ENCODE measurements at places on chromosomes 11 and 22.

DNA sequence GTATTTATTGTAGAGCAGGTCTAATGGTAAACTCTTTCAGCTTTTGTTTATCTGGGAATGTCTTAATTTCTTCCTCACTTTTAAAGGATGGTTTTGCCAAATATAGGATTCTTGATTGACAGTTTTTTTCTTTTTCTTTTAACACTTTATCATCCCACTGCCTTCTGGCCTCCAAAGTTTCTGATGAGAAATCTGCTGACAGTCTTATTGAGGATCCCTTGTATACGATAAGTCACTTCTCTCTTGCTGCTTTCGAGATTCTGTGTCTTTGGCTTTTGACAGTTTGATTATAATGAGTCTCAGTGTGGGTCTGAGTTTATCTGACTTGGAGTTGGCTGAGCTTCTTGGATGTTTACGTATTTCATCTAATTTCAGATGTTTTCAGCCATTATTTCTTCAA, 6.7 kb upstream of the TSKU start:
- no peak for DNase-seq

DNA sequence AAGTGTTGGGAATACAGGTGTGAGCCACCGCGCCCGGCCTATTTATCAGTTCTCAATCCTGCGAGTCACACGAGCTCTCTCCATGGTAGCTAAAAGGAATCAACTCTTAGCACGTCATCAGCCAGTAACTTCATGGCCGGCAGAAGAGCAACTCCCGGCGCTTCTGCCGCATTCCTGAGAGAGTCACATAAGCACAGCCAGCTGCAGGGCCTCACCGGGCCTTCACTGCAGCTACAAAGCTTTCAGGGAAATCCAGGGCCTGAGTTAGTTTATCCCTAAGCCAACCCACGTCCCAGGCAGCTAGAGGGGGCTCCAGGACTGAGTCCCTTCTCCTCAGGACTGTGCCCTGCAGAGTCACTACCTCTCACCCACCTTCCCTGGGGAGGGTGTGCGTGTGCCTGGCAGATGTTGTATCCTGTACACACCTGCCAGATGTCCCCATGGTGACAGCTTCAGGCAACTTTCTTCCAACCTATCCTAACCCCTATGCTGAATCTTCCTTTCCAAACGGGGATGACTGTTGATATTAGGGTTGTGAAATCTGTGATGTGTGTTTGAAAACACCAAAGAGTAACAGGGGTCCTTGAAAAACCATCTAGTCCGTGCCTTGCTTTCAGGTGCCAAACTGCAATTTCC, 45.9 kb upstream of the ARFGAP3 start:
- no peak for DNase-seq

GRCh38 chr11:83723999-83724398, 437.8 kb upstream of the CCDC90B start:
- DNase-seq = peak; percentile 42

DNA sequence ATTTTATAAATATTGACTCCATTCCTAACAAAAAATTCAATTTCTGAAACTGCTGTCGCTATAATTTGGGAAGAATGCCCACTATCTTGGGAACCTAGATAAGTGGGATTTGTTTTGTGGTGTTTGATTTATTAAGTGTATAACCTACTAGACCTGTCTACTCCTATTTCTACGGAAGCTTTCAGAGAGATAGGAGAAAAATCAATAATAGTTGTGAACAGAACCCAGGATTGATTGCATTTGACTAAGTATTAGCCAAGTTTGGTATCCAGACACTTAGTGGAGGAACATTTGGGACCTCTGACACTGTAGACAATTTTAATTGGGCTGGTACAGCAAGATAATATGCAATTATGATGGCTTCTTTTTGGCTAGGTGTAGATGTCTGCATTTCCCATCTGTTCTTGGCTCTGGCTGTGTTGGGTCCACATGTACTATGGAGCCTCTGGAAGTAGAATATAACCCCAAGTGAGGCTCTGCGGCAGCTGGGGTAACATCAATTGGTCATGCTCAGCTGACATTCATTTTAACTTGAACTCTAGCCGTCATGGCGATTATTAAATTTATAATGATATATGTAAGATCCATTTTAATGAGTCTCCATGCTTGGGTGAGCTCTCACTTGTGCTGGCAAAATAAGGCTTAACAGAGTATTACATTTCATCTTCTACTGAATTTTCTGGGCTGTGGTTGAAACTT, 111.5 kb upstream of the E2F8 start:
- DNase-seq = no peak

GRCh38 chr11:11411401-11411985, 58.4 kb upstream of the CSNK2A3 start:
- no peak for DNase-seq

GRCh38 chr11:64318766-64319761, 1.1 kb downstream of the PRDX5 start:
- DNase-seq = no peak

DNA sequence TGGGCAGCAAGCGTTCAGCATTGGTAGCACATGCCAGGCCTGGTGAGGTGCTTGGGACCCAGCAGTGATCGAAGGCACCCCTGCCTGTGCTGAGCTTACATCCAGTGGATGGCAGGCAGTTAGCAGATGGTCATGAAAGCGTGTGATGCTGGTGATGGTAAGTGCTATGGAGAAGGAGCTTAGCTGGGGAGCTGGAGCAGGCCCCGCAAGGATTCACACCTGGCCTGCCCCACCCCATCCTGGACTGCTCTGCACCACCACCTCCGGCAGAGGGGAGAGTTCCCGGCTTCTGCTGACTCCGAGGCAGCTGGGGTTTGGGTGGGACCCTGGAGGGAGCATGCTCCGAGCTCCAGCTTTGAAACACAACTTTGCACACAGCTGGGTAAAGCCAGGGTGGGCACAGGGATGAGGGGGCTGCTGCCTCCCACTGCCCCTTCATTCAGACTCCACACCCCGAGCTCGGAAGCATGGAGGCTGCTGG, 16.2 kb downstream of the MPPED1 start:
- no peak for DNase-seq

- DNase-seq = peak; percentile 41
Measured at GRCh38 chr22:32204040-32204855, 625 bp downstream of the RFPL2 start.

DNA sequence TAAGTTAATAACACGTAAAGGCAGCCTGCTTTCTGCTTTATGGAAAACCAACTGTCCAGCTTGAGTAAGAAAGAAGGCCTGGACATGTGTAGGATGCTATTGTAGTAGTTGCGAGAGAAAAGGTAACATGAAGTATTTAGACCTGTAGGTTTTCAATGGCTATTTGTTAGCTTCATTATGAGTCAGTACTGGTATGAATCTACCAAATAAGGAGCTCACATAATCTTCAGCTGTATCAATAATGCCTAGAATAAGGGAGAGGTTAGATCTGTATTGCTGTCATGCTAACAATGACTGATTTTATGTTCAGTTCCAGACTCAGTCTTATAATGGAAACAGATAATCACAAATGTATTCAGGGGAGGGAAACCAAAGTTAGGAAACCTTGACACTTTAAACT, 550.3 kb downstream of the CNTN5 start:
- DNase-seq = no peak

DNA sequence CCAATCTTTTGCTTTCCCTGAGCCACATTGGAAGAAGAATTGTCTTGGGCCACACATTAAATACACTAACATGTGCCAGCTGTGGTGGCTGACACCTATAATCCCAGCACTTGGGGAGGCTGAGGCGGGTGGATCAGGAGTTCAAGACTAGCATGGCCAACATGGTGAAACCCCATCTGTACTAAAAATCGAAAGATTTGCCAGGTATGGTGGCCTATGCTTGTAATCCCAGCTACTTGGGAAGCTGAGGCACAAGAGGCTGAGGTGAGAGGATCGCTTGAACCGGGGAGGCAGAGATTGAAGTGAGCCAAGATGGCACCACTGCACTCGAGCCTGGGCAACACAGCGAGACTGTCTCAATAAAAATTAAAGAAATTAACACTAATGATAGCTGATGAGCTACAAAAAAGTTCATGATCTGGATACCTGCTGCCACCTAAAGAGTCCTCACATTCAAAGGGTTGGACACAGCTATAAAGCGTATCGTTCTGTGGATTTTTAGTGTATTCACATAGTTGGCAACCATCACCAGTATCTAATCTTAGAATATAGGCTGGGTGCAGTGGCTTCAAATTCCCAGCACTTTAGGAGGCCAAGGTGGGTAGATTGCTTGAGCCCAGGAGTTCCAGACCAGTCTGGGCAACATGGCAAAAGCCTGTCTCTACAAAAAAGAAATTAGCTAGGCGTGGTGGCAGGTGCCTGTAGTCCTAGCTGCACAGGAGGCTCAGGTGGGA, 3.4 kb upstream of the LDHC start:
- DNase-seq = no peak

GRCh38 chr11:119550053-119550752, 127.2 kb upstream of the THY1 start:
- no peak for DNase-seq

DNA sequence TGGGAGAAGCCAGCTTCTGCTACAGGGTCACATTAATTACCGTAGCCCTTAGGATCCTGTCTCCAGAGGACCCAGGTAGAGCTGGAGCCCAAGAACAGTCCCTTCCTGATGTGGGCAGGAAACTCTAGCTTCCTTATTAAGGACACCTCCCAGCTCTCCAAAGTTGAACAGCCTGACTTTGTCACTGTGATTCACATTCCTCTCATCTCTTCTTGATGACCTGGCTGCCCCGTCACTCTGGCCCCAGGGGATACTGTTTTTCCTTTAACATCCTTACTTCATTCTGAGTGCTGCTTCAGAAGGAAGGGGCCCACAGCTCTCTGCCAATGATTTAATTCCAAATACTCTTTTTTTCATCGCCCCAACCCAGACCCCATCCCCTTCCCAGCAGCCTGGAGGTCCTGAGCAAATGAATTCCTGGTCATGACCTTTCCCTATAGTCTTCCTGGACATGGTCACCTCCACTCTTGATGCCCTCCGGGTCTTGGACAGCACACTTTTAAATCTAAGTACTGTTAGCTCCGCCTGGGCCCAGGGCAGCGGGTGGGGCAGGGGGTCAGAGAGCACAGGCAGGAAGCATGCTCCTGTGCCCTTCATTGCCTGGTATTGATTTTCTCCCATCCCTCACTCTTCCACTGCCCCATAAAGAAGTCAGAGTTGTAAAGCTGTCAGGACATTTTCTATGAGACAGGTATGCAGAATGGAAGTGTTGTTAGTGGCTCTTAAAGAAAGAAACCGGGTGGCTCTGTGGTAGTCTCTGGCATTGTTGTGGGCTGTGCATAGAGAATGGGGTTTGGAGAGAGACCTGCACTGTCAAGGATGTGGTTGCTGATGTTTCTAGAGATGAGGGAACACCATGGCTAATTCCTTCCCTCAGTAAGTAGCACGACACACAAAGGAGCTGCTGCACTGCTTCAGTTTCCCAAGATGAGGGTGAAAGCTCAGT, 22.3 kb upstream of the SPON1 start:
- no peak for DNase-seq

GRCh38 chr11:210122-210802, 2.8 kb downstream of the RIC8A start:
- DNase-seq = no peak

DNA sequence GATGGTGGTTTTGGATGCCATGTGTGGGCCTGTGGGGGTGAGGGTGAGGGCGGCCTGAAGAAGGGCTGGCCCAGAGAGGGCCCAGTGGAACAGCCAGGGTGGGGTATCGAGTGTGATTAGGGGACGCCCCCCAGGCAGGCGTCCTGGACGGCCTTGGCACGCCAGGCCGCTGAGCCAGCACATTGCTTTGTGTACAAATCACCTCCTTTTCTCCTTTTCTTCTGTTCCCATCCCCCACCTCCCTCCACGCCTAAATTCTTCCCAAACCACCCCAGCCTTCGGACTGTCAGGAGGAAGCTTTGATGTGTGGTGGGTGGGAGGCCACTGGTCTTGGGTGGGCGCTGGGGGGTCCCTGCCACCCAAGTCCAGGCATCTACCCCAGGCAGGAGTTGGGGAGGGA, 7.8 kb upstream of the CD248 start:
- DNase-seq = no peak

DNA sequence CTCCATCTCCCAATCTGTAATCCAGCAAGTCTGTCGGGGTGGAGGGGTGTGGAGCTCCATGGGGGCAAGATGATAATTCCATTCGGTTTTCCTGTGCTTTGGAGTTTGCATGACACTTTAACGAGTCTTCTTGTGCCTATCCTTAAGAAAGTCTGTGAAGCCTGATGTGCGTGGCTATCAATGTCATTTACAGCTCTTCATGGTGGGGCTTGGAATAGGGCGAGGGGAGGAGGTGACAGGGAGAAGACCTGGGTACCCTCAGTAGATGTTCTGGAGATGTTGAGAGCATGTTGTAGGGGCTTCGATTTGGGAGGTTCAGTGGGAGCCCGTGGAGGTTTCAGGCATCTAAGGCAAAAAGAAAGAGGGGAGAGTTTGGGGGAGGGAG, 579 bp upstream of the PHLDB1 start:
- no peak for DNase-seq

- no peak for DNase-seq
Measured at GRCh38 chr11:83311701-83312100, 25.5 kb upstream of the CCDC90B start.

DNA sequence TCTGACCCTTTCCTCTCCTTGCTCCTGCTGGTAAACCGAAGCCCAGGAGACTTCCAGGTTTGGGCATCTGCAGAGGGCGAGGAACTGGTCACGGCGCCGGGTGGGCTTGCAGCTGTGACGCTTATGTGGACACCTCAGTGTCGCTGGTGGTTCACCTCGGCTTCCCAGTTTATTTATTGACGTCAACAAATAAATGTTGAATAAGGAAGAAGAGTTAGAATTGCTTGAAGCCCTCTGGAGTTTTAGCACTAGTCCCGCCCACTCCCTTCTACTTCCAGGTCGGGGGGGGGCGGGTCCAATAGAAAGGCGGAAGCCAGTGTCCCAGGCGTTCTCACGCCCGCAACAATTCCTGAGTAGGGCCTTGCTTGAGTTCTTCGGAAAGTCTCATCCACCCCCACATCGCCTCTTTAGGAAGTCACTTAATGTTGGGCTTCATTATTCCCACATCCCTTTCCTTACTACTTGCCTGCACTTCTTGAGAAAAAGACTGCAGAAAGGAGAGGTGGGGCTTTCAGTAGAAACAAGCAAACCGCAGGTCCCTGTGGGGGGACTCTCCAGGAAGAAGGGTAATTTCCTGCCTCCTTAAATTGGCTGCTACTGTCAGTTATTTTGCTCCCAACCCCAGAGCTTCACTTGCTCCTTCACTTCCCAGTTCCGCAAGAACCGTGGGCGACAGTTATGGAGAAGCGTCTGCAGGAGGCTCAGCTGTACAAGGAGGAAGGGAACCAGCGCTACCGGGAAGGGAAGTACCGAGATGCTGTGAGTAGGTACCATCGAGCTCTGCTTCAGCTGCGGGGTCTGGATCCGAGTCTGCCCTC, at the start of gene TTC9C:
TSS of gene TTC9C (plus strand) at position 316 of the 818 bp plus-strand sequence. CDS start at position 679, 363 bp downstream.
- DNase-seq = peak; percentile 88

GRCh38 chr22:33850193-33850592, 70.1 kb downstream of the LARGE1 start:
- DNase-seq = no peak

- peak; percentile 14 for DNase-seq
Measured at GRCh38 chr11:911031-911889, 650 bp upstream of the CHID1 start.
